Activated CD4-positive, alpha-beta T cell treated with anti-CD3 and anti-CD28 coated beads, Interleukin-2, amount 10 ng/mL, durations not matched to agents 7 days and 5 days (primary cell): ENCODE measurements at places on chromosomes 13 and 19. TPM values are rescaled to one million over a fixed set of nuclear protein-coding genes. Genes with fewer than 3 reads are reported as not detected.

RAB20 gene
- 4.1 TPM for total RNA-seq

RNF113B gene
- total RNA-seq: not detected

RYR1 gene
- 0.79 TPM for total RNA-seq

FIZ1 gene
- total RNA-seq: 16.9 TPM

PRTN3 gene
- total RNA-seq: not detected

KLK12 gene
- total RNA-seq: not detected

MYDGF gene
- total RNA-seq: 36.2 TPM

CEACAM4 gene
- total RNA-seq: not detected

MAB21L1 gene
- total RNA-seq: not detected

GMIP gene
- 101 TPM for total RNA-seq

CYP4F2 gene
- not detected for total RNA-seq

SLC8A2 gene
- not detected for total RNA-seq

SOX21 gene
- total RNA-seq: not detected

SHISA7 gene
- not detected for total RNA-seq

CA11 gene
- total RNA-seq: 10.1 TPM

PINLYP gene
- total RNA-seq: 5.0 TPM

LILRB5 gene
- not detected for total RNA-seq

CACNG7 gene
- total RNA-seq: not detected

TEX29 gene
- 0.52 TPM for total RNA-seq

ACP7 gene
- total RNA-seq: not detected

FFAR3 gene
- not detected for total RNA-seq

FBN3 gene
- not detected for total RNA-seq

PGLYRP1 gene
- total RNA-seq: not detected

FXYD3 gene
- total RNA-seq: not detected

LENG1 gene
- total RNA-seq: 9.1 TPM

GSX1 gene
- not detected for total RNA-seq

GAPDHS gene
- total RNA-seq: not detected

CLC gene
- total RNA-seq: not detected

FUT3 gene
- total RNA-seq: not detected

IGFLR1 gene
- 54.6 TPM for total RNA-seq

TMTC4 gene
- 28.4 TPM for total RNA-seq

CGB8 gene
- not detected for total RNA-seq

ZNF552 gene
- 8.7 TPM for total RNA-seq

ANGPTL8 gene
- total RNA-seq: not detected

ZNF850 gene
- 7.4 TPM for total RNA-seq

ALKBH7 gene
- 48.2 TPM for total RNA-seq

EFNA2 gene
- not detected for total RNA-seq

ZNF491 gene
- total RNA-seq: 1.1 TPM

RUBCNL gene
- not detected for total RNA-seq

PSG2 gene
- total RNA-seq: not detected

NOSIP gene
- 288 TPM for total RNA-seq

CLDND2 gene
- 3.3 TPM for total RNA-seq

RDH8 gene
- not detected for total RNA-seq

SYNGR4 gene
- not detected for total RNA-seq

C1QTNF9B gene
- not detected for total RNA-seq

NLRP4 gene
- not detected for total RNA-seq

HTR2A gene
- total RNA-seq: not detected

ZNF724 gene
- total RNA-seq: 13.0 TPM

SPTBN4 gene
- total RNA-seq: 0.50 TPM

KLF1 gene
- total RNA-seq: not detected

TNFRSF19 gene
- 0.10 TPM for total RNA-seq

KIR3DL2 gene
- total RNA-seq: 3.1 TPM

ALOX5AP gene
- total RNA-seq: 88.7 TPM

SBK2 gene
- total RNA-seq: not detected

IL17D gene
- total RNA-seq: not detected

PTBP1 gene
- 536 TPM for total RNA-seq
